ENCODE measurements at places on chromosomes 4 and X. TPM values are rescaled to one million over a fixed set of nuclear protein-coding genes. Genes with fewer than 3 reads are reported as not detected.

HTN3 gene
- polyA plus RNA-seq: not detected

SRD5A3 gene
- polyA plus RNA-seq: 20.0 TPM

SSX3 gene
- polyA plus RNA-seq: not detected

ATP2B3 gene
- 0.17 TPM for polyA plus RNA-seq

BST1 gene
- polyA plus RNA-seq: 11.7 TPM

SATL1 gene
- polyA plus RNA-seq: 0.58 TPM

LIMCH1 gene
- polyA plus RNA-seq: 106 TPM

L1CAM gene
- polyA plus RNA-seq: 44.5 TPM

XAGE5 gene
- polyA plus RNA-seq: not detected

PPEF2 gene
- polyA plus RNA-seq: not detected

MTCP1 gene
- polyA plus RNA-seq: 26.7 TPM

EXOC1L gene
- not detected for polyA plus RNA-seq

ODAPH gene
- 0.69 TPM for polyA plus RNA-seq

HTR2C gene
- polyA plus RNA-seq: 0.76 TPM

CSN1S1 gene
- not detected for polyA plus RNA-seq

IDH3G gene
- polyA plus RNA-seq: 84.2 TPM

AVPR2 gene
- polyA plus RNA-seq: 2.7 TPM
